ENCODE measurements at places on chromosomes 7 and 10.

DNA sequence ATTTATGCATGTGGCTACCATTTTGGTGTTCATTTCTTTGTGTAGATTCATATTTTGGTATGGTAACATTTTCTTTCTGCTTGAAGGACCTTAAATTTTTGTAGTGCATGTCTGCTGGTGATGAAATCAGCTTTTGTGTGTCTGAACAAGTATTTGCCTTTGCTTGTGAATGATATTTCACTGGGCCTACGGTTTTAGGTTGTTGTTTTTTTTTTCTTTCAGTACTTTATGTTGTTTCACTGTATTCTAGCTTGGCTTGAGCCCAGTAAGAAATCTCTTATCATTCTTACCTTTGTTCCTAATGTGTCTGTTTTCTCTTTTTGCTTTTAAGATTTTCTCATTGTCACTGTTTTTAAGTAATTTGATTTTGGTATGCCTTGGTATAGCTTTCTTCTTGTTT lies 31.9 kb downstream of the SAMD8 start:
- DNase-seq, result no peak

DNA sequence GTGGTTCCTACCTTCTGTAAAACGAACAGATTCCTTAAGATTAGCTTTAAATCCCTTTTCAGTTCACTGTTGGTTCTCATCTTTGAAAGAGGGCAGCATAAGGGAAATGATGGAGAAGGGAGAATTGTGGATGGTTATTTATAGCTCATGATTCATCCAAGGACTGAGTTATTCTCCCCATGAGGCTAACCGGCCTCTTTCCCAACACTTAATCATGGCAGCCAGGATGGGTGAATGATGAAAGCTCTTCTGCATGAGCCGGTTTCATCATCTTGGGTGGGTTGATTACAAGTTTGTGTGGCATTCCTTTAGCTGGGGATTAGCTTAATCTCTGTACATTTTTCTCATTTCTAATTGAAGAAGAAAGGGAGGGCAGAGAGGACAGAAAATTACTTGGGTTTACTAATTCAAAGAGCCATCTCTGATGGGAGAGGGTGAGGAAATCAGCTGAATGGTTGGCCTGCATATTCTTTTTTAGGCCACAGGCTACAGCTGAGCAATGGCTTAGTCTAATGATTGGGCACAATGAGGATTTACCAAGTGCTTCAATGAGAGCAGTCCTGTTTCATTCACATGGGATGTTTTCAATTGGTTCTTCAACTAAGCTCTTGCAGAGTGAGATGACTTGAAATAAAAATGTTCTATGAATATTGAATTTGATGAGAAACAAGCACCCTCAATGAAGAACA lies 250.0 kb downstream of the BMPER start:
- DNase-seq, result no peak

GRCh38 chr7:142301923-142302550 lies 44.2 kb upstream of the PRSS58 start:
- peak; percentile 66 for DNase-seq

DNA sequence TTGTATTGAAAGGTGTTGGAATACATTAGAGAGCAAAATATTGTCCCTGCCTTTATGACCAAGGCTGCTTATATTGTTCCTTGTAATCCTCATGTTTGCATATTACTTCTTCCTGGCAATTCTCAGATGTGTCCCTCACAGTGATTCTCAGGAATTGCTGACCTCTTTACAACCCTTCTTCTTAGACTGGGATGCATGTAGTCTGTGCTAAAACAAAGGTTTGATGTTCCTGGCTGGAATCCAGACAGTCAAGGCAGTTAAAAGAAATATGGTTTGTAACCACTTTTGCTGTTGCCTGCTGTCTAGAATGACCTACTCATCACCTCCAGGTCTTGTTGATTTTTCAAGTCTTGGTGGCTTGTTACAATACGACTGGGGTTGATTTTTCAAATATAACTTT lies 367.6 kb downstream of the HGF start:
- no peak for DNase-seq

GRCh38 chr10:116973946-116974455 lies 31.0 kb downstream of the SHTN1 start:
- no peak for DNase-seq

DNA sequence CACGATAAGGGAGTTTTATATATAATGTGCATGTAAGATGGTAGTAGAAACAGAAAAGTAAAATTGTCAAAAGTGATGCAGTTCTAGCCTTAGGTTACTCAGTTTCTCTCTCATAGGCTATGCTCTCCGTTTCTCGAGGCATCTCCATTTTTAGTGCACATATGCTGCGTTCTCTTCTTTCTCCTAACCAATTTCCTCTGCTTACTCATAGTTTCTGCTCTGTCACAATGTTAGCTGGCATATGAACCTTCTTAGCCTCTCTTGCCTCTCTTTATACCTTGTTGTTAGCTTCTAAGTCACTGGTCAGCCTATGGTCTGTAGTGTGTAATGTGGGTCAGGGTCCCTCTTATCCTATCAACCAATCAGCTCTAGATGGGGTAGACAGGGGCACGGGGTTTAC lies 280.6 kb upstream of the ETV1 start:
- no peak for DNase-seq

DNA sequence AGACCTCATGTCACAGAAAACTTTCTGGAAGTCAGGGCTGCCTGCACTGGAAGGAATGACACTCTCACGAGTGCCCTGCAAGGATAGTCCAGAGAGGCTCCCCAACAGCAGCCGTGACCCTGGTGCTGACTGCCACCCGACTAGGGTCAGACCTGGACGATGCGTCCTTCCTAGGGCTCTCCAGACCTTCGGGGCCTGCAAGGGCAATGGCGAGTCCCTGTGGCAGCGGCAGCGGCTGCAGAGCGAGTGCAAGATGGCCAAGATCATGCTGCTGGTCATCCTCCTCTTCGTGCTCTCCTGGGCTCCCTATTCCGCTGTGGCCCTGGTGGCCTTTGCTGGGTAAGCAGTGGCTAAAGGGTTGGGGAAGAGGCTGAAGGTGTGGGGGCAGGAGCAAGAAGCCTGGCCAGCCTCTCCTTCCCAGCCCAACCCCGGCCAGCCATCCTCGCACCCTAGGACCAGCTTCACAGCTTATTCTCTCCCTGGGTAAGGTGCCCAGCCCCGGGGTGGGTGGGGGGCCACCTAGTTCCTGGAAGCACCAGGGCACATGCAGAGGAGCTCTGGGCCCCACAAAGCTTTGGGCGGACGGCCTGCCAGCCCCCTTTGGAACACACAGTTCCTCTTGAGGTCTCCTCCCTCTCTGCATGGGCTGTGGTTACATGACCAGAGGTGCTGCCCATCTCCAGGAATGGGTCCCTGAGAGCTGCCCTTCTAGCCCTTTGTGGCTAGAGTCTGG lies 5.5 kb downstream of the OPN4 start:
- no peak for DNase-seq

- no peak for DNase-seq
Measured at GRCh38 chr7:33736521-33737221, 168.7 kb upstream of the BMPER start.

DNA sequence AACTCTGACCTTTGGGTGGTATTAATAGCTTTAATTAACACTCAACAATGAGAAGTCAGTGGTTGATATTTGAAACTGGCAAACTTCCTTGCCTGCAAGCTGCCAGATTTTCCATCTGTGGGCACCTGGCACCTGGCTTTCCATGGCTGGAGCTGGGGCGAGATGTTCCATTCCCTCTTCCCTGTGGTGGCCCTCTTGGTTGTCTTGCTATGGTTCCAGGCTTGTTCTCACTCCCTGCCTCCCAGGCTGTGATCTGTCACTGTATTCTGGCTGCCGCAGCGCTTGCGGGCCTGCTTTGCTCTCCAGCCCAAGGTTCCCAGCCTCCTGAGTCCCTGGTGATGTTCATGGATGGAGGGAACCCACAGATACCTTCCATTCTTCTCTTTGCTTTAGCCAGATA lies 201.0 kb downstream of the FRMD4A start:
- no peak for DNase-seq

- DNase-seq, result no peak
Measured at GRCh38 chr7:98958968-98959367, 80.6 kb downstream of the TRRAP start.

GRCh38 chr7:157499835-157500153 lies 163.0 kb downstream of the DNAJB6 start:
- DNase-seq, result no peak

- DNase-seq, result no peak
Measured at GRCh38 chr10:16030562-16030961, 170.3 kb upstream of the MINDY3 start.

DNA sequence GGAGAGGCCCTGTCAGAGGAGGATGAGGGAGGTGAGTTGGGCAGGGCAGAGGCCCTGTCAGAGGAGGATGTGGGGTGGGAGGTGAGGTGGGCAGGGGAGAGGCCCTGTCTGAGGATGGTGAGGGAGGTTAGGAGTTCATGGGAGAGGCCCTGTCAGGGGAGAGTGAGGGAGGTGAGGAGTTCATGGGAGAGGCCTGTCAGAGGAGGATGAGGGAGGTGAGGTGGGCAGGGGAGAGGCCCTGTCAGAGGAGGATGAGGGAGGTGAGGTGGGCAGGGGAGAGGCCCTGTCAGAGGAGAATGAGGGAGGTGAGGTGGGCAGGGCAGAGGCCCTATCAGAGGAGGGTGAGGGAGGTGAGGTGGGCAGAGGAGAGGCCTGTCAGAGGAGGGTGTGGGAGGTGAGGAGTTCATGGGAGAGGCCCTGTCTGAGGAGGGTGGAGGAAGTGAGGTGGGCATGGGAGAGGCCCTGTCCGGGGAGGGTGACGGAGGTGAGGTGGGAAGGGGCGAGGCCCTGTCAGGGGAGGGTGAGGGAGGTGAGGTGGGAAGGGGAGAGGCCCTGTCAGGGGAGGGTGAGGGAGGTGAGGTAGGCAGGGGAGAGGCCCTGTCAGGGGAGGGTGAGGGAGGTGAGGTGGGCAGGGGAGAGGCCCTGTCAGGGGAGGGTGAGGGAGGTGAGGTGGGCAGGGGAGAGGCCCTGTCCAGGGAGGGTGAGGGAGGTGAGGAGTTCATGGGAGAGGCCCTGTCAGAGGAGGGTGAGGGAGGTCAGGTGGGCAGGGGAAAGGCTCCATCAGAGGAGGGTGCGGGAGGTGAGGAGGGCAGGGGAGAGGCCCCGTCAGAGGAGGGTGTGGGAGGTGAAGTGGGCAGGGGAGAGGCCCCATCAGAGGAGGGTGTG lies 73.7 kb downstream of the INPP5A start:
- no peak for DNase-seq

GRCh38 chr10:124221356-124222317 lies 128.2 kb upstream of the CHST15 start:
- peak; percentile 63 for DNase-seq

- DNase-seq, result no peak
Measured at GRCh38 chr10:86371116-86371515, 4.5 kb upstream of the GRID1 start.

DNA sequence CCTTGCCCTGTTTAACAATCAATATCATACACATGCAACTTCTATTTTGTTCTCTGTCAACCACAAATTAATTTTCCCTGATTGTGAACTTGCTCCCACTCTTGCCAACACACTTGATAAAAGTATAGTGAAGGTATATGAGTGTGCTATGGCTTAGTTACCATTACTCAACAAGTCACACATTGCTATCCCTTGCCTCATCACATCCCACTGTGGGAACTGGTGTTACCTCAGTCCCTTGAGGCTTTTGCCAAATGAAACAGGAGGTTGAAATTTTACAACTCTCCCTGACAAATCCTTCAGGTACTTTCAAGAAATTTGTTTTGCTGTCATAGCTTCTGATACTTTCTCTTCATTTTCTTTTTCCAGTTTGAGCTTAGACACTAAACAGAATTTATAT lies 472.5 kb upstream of the SEMA3D start:
- DNase-seq, result no peak

- no peak for DNase-seq
Measured at GRCh38 chr7:72751978-72752377, 76.0 kb downstream of the TYW1B start.

- peak; percentile 81 for DNase-seq
Measured at GRCh38 chr7:50266635-50267386, 37.7 kb upstream of the IKZF1 start.

DNA sequence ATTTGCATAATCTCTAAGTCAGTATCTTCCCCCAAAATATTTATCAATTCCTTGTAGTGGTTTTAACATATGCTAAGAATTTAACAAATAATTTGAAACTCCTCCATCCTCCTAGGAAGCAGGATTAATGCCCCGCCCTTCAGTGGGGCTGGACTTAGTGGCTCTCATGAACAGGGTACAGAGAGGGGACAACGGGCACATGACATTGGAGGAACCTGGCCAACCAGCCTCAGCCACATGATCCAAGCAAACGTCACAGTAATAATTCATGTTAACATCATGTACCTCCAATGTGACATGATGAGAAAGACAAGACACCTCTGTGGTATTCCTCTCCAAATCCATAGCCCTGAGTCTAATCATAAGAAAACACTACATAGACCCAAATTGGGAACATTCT lies 50.5 kb downstream of the NUDCD3 start:
- no peak for DNase-seq

GRCh38 chr10:86038371-86038770 lies 328.2 kb downstream of the GRID1 start:
- no peak for DNase-seq

DNA sequence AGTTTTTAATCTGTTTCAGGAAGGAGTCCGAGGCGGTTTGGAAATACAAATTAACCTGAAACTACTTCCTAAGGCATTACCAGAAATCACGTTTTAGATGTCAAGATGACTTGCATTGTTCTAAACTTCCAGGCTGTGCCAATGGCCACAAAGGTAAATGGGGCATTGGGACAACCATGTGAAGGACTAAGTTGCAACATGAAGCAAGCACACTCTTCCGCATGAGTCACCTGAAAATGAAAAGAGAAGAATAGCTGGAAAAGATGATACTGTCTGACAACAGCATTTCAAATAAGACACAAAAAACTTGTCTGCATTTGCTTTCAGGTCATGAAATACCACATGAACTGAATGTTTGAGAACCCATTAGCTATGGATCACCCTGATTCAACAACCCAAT lies 262.1 kb downstream of the AHR start:
- no peak for DNase-seq

DNA sequence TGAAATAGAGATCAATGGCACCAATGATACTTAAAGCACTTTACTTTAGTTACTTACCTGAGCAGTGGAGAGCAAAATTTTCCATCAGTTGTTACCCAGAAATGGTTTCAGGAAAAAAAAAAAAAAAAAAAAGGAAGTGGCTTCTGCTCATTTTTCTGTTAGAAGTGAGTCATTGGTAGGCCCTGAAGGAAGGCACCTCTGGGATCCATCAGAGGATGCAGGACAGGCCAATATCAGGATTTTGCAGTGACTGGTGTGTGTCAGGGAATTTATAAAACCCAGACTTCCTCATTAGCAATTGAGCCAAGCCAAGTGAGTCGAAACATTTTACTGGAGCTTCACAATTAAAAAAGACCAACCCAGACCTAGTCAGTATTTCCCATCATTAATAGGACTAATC lies 2.3 kb upstream of the SMIM30 start:
- peak; percentile 21 for DNase-seq

Measured in NAMALWA (cell line).